ENCODE measurements at places on chromosomes 4 and X.

DNA sequence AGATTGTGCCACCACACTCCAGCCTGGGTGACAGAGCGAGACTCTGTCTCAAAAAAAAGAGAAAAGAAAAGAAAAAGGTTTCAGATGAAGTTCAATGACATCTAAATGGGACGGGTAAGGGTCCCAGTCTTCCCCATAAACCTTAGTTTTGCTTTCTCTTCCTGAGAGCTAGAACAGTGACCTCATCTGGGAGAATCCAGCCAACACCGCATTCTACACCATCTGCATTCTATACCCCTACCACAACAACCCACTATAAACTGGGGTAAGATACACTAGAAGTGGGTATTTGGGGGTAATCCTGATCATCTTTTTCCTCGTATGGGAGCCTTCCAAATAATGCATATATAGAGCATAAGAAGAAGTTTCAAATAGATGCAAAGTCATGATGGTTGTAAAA, 18.2 kb downstream of the SLC25A43 start:
- DNase-seq, result no peak

- DNase-seq, result no peak
Observed at GRCh38 chrX:104684077-104684476, 118.1 kb downstream of the IL1RAPL2 start.

DNA sequence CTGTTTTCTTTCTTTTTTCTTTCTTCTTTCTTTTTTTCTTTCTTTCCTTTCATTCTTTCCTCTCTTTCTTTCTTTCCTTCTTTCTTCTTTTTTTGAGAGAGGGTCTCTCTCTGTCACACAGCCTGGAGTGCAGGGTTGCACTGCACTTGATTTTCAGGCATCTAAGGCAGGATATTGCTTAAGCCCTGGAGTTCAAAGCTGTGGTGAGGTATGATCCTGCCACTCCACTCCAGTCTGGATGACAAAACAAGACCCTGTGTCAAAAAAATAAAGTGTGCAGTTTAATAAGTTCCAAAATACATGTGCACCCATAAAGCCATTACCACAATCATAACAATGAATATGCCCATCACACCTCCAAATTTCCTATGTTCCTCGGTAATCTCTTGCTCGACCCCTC, 10.6 kb upstream of the ZNF718 start:
- DNase-seq, result no peak

DNA sequence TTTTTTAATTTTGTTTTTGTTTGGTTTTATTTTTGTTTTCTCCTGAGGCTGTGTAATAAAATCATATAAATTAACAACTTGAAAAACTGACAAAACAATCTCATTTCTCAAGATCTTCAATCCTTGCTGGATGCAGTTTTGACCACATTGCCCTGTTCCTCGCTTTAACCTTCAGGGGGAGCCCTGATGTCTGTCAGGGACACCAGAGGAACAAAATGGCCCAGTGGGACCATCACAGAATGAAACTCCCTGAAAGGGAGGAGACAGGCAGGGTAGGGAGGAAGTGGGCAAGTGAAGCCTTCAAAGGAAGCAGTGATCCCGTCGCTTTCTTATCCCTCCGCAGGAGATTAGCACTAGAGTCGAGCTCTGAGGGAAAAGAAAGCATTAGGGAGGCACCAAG, 274.9 kb upstream of the LDB2 start:
- DNase-seq, result no peak

- no peak for DNase-seq
Observed at GRCh38 chrX:130020661-130021324, 38.4 kb downstream of the BCORL1 start.

DNA sequence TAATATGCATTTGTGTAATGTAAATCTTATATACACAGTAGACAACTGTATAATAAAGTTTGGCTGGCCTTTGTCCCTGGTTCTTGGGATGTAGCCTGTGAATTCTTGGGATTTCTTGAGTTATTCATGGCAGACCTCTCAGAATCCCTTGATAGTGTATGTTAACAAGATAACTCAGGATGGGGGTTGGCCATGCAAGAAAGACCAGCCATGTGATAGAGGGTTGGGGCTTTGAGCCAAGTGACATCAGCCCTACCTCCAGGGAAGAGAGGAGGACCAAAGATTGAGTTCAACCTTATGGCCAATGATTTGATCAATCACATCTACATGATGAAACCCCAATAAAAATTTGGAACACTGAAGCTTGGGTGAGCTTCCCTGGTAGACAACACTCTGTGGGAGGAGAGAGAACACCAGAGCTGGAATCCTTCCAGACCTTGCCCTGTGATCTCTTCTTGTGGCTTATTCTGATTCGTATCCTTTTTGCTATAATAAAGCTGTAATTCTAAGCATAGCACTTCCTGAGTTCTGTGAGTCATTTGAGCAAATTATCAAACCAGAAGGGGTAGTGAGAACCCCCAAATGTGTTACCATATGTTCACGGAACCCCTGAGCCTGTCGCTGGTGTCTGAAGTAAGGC, 11.3 kb downstream of the SLC2A9 start:
- peak; percentile 16 for DNase-seq

- no peak for DNase-seq
Observed at GRCh38 chrX:137926090-137926489, 360.2 kb downstream of the ZIC3 start.

GRCh38 chrX:110409925-110410324, 51.3 kb downstream of the RTL9 start:
- peak; percentile 42 for DNase-seq
